H1 (cell line): ENCODE measurements at places on chromosomes 7 and 10. TPM values are rescaled to one million over a fixed set of nuclear protein-coding genes. Genes with fewer than 3 reads are reported as not detected.
A peak's percentile ranks its signal among the peaks of the same experiment; 100 is the strongest.

Gene ZNF655
- total RNA-seq = 36.7 and 37.8 TPM in 2 replicates

Gene SRGN
- not detected in 2 replicates for total RNA-seq

Gene OPN4
- not detected in 2 replicates for total RNA-seq

Gene CUZD1
- total RNA-seq = 11.9 and 13.0 TPM in 2 replicates

Gene CDNF
- 0.32 and 0.36 TPM in 2 replicates for total RNA-seq

GRCh38 chr10:89707372-89707771 lies 6.0 kb downstream of the KIF20B start:
- H3K27me3 ChIP-seq = no peaks in the 10 kb centered on the region
- no peak for DNase-seq
- peaks cover 3% of the 10 kb centered on the region; the same call in 1 of the 2 replicates for H3K36me3 ChIP-seq
- H3K4me1 ChIP-seq = no peaks in the 10 kb centered on the region

DNA sequence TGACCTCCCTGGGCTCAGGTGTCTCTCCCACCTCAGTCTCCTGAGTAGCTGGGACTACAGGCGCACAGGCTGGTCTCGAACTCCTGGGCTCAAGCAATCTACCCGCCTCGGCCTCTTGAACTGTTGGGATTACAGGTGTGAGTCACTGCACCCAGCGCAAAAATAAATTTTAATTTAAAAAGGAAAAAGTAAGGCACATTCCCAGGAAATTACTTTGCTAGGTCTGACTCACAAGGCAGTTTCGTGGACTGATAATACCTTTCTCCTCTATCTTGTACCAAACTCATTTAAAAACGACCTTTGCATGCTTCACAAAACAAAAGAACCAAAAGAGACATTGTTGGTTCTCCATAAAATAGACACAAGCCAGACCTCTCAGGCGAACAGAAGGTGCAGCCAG lies 29.7 kb downstream of the PARP12 start:
- no peak overlapping the region for H3K4me3 ChIP-seq
- H3K27ac ChIP-seq = no peak overlapping the region
- no peak for DNase-seq
- no peaks in the 10 kb centered on the region for H3K4me1 ChIP-seq
- no peaks in the 10 kb centered on the region for H3K27me3 ChIP-seq
- no peaks in the 10 kb centered on the region for H3K36me3 ChIP-seq

DNA sequence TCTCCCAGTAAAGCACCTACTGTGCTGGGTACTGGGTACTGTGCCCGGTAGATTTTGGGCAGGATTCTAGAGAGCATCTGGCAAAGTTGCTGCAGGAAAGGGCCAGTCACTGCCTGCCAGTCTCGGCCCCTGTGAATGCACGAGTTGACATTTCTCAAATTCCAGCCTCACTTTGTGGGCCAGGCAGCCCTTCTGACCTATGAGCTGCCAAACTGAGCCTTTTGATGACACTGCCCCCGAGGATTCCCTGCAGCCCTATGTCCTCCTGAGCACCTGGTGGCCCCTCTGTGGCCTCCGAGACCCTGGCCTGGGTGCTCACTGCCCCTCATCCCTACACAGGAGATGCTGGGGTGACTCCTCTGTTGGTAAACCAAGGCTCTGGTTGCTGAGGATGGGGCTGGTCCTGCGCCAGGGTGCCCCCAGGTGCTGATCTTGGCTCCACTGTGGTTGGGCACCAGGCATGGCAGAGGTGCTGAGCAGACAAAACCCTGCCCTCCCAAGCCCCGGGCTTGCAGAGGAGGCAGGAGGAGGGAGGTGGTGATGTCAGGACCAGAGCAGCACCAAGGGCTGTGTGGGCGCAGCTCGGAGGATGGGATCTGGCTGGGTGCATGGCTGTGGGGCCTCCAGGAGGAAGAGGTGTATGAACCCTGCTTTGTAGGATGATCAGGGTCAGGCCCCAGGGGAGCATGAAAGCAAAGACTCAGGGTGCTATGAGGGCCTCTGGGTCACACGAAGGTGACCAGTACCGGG lies 16.2 kb downstream of the LHPP start:
- no peak overlapping the region for H3K4me3 ChIP-seq
- peaks cover 27% of the 10 kb centered on the region for H3K4me1 ChIP-seq
- H3K27me3 ChIP-seq = no peaks in the 10 kb centered on the region
- DNase-seq = no peak
- H3K27ac ChIP-seq = no peak overlapping the region
- H3K36me3 ChIP-seq = no peaks in the 10 kb centered on the region

DNA sequence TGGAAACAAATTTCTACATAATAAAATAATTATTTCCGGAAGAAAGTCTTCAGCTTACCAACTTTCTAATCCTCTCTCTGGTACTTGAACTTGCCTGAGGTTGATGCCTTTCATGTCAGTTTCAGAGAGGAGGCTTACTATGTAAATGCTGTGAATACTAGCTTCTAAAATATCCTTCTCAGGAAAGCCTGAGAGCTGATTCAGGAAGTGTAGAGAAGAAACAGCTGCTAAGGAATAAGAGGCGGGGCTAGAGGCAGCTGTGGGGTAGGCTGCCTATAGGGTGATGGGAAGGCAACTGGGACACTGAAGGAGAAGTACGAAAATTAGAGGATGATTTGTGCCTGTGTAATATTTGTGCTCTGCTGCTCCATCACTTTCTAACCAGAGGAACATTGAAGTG lies 69.3 kb downstream of the AVL9 start:
- no peaks in the 10 kb centered on the region for H3K27me3 ChIP-seq
- no peaks in the 10 kb centered on the region for H3K36me3 ChIP-seq
- H3K27ac ChIP-seq = no peak overlapping the region
- no peak for DNase-seq
- H3K4me1 ChIP-seq = no peaks in the 10 kb centered on the region
- H3K4me3 ChIP-seq = no peak overlapping the region

GRCh38 chr10:76230921-76231285 lies 799.5 kb downstream of the LRMDA start:
- H3K4me1 ChIP-seq = no peaks in the 10 kb centered on the region
- H3K4me3 ChIP-seq = no peak overlapping the region
- H3K27ac ChIP-seq = no peak overlapping the region
- H3K27me3 ChIP-seq = peaks cover 88% of the 10 kb centered on the region

GRCh38 chr10:104614245-104614831 lies 26.8 kb upstream of the SORCS3 start:
- H3K27me3 ChIP-seq = no peaks in the 10 kb centered on the region
- H3K27ac ChIP-seq = no peak overlapping the region
- DNase-seq = peak; percentile 82
- H3K4me1 ChIP-seq = no peaks in the 10 kb centered on the region
- H3K4me3 ChIP-seq = no peak overlapping the region

DNA sequence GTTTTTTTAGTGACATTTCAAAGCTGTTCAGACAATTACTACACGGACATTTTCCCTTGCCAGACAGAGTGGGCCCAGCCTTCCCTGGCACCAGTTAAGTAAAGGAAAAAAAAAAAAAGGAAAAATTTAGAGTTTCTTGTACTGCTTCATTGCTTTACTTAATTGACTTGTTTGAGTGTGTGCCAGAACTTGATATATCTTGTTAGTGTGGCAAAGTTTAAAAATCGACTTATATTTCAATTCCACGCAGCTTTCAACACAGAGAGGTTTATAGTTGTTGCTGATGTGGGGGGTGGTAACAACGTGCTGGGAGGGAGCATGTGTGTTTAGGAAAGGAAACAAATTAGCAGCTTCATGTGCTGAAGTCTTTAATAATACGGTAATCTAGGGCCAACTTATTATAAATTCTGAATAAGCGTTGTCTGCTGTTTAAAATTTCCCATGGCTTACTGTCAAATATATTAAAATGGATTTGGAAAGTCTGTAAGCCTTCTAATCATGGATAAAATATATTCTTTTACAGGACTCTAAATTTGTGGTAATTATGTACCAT lies 1104.6 kb downstream of the SORCS3 start:
- no peak overlapping the region for H3K27ac ChIP-seq
- no peaks in the 10 kb centered on the region for H3K27me3 ChIP-seq
- DNase-seq = no peak
- H3K36me3 ChIP-seq = no peaks in the 10 kb centered on the region

DNA sequence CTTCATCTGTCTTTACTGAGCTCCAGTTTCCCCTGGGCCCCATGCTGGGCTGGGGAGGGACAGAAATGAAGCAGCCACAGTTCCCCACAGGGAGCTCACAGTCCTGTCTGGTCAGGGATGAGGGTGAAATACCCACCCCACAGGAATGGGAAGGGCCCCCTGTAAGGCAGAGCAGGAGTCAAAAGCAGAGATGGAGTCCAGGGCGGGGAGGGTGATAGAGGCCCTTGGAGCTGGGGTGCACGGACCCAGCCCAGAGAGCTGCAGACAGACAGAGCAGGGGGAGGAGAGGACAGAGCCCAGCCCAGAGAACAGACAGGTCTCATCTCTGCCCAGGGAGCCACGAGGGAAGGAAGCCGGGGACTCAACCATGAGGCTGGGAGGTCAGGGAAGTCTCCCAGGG lies 34.9 kb upstream of the ZNF488 start:
- no peak overlapping the region for H3K27ac ChIP-seq
- no peaks in the 10 kb centered on the region for H3K36me3 ChIP-seq
- no peak overlapping the region for H3K4me3 ChIP-seq
- H3K4me1 ChIP-seq = peaks cover 7% of the 10 kb centered on the region
- H3K27me3 ChIP-seq = no peaks in the 10 kb centered on the region
